ENCODE measurements at places on chromosomes 5 and 9.

DNA sequence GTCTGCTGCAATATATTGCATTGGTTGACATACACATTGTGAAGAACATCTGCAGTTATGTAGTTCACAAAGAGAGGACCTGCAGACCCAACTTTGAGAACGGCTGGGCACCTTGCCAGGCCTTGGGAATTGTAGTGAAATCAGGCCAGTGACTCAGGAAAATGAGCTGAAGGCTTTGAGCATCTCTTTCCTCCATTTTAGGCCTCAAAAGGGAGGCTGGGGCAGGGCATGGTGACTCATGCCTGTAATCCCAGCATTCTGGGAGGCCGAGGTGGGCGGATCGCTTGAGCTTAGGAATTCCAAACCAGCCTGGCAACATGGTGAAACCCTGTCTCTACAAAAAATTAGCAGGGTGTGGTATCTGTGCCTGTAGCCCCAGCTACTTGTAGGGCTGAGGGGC is 1.4 kb upstream of the IPPK start:
- no peak for DNase-seq

DNA sequence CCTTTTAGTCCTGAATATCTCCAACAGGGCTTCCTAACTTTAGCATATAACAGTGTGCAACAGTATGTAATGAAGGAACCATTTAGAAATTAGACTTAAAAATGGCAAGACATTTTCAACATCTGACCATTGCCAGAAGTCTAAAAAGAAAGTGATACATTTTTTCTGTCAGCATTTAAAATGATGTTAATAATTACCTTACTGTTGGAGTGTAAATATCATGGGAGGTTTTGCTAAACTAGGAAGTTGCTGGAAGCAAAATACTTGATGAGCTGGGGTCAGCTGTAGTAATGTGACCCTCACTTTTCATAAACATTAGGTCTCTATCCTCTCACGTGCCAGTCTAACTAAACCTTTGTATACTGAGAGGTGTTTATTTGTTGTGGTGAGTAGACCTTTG is 68.8 kb downstream of the NTRK2 start:
- no peak for DNase-seq

DNA sequence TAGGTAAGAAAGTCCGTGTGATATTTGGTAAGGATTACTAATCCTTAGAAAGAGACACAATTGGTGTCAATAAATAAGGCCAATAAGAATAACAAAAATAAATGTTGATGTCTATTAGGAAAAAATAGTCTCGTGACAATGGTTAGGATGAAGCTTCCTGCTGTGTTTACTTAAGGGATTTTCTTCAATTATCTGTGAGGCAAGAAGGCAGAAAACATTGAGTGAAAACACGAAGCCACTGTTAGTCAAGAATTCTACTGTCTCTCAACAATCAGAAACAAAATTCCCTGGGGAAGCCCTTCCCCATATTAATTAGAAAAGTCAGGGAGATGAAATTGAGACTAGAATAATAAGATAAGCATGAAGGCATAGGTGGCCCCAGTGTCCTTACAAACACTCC is 149.0 kb downstream of the SYK start:
- no peak for DNase-seq

- DNase-seq: no peak
Observed at GRCh38 chr5:107631805-107632362, 38.9 kb downstream of the EFNA5 start.

GRCh38 chr5:56561455-56561854 is 253.9 kb upstream of the MAP3K1 start:
- DNase-seq: no peak

- DNase-seq: no peak
Observed at GRCh38 chr5:176188085-176188484, 50.1 kb upstream of the SIMC1 start.

DNA sequence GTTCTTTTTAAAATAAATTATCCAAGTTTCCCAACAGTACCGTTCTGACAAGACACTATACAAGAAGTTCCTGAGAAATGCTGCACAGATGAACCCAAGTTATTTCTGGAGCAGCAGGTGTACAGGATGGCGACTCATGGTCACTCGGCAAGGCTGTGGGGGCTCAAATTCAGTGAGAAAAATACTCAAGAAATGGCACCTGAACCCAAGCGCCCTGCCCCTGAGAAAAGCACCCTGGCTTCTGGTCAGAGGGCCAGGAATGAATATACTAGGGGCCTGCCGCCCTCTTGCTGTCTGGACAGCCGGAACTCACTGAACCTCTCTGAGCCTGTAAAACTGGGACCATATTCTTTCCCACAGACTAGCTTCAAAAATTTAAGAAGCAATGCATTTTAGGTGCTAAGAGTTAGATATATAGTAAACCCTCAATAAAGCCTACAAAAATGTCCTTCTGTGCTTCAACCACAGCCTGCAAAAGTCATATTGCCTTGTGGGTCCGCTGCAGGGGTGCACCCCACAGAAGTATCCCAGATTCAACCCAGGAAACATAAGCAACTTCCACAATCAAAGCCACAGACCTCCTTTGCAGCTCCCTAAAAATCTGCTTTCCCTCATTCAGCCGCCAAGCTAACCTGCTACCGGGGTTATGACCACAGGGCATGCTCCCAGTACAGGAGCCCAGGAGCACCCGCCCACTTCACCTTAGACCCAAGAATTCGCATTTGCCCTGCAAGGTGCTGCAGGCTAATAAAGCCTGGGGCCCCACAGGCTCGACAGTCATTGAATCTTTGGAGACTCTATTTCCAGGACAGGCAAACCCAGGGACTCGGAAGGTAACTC is 1.4 kb downstream of the RAPGEF1 start:
- DNase-seq: no peak

Data from spleen (tissue), 13 donors.